Spleen (tissue), 13 donors: ENCODE measurements at places on chromosomes 1 and 21. TPM values are rescaled to one million over a fixed set of nuclear protein-coding genes. Genes with fewer than 3 reads are reported as not detected.

- no peaks in the 10 kb centered on the region for H3K27me3 ChIP-seq
- H3K27ac ChIP-seq = peak overlapping the region; percentile 4
- DNase-seq = no peak
- H3K36me3 ChIP-seq = no peaks in the 10 kb centered on the region
Measured at GRCh38 chr1:168477792-168478191, 66.0 kb downstream of the XCL2 start.

DNA sequence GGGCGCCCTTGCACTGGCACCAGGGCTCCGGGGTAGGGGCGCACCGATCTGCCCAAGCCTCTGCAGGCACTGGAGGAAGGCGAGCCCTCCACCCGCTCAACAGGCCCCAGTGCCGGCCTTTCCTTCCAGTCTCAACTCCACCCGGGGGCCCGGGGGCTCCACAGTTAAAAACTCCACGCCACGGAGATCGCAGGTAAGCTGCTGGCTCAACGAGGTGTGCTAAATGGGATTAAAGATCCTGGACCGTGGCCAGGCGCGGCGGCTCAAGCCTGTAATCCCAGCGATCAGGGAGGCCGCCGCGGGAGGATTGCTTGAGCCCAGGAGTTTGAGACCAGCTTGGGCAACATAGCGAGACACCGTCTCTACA lies 536 bp downstream of the HSF2BP start:
- H3K27ac ChIP-seq = peak overlapping the region; percentile 92
- H3K36me3 ChIP-seq = peaks cover 14% of the 10 kb centered on the region
- DNase-seq = no peak

GRCh38 chr1:78223417-78224215 lies 177.8 kb downstream of the GIPC2 start:
- no peak overlapping the region for H3K4me3 ChIP-seq
- no peak for DNase-seq
- no peaks in the 10 kb centered on the region for H3K27me3 ChIP-seq
- H3K27ac ChIP-seq = no peak overlapping the region
- no peaks in the 10 kb centered on the region for H3K4me1 ChIP-seq

- H3K4me1 ChIP-seq = peaks cover 35% of the 10 kb centered on the region
- H3K27ac ChIP-seq = no peak overlapping the region
- no peaks in the 10 kb centered on the region for H3K27me3 ChIP-seq
Measured at GRCh38 chr1:117396074-117396473, 28.8 kb downstream of the MAN1A2 start.

DNA sequence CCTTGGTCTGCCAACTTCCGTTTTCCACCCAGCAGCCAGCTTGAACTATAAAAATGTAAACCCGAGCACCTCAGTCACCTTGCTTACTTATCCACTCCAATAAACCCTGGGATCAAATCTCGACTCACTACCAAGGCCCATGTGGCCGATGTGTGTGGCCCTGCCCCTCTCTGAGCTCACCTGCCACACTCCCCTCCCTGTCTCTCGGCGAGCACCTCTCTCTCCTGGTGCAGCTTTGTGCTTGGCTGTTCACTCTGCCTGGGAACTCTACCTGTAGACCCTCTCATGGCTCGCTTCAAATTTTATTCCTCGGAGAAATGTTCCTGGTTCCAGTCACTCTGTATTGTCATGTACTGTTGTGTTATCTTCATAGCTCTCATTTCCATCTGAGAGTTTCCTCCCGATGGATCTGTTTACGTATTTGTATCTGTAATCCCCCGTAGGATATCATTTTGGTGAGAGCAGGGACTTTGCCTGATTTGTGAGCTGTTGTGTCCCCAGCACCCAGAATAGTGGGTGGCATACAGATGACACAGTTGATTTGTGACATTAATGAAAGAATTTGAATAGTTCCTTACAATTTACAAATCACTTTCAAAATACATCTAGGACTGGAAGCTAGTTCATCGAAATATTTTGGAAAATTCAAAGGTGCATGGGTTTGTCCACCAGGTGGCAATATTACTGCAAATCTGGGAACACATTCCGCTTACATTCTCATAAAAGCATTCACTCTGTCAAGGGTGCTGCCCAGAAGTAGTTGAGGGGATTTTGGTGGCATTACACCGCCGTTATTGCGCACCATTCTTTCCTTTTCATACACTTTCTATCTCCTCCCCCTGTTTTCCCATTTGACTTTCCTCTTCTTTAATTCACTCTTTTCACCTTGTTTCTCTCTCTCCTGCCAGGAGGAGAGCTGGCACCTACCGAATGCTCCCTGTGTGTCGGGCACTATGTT lies 95.3 kb downstream of the ABCA4 start:
- H3K4me3 ChIP-seq = no peak overlapping the region
- H3K36me3 ChIP-seq = no peaks in the 10 kb centered on the region
- DNase-seq = no peak
- no peak overlapping the region for H3K27ac ChIP-seq

GRCh38 chr1:33616780-33617179 lies 144.3 kb downstream of the ZSCAN20 start:
- H3K36me3 ChIP-seq = no peaks in the 10 kb centered on the region
- no peak overlapping the region for H3K27ac ChIP-seq
- no peaks in the 10 kb centered on the region for H3K27me3 ChIP-seq
- DNase-seq = no peak
- no peak overlapping the region for H3K4me3 ChIP-seq

GRCh38 chr1:57600424-57600823 lies 176.6 kb upstream of the DAB1 start:
- H3K4me3 ChIP-seq = no peak overlapping the region
- no peaks in the 10 kb centered on the region for H3K36me3 ChIP-seq
- DNase-seq = no peak
- no peaks in the 10 kb centered on the region for H3K27me3 ChIP-seq
- H3K27ac ChIP-seq = no peak overlapping the region

- no peak overlapping the region for H3K4me3 ChIP-seq
- DNase-seq = no peak
Measured at GRCh38 chr1:91894036-91894761, 8.2 kb upstream of the TGFBR3 start.

- H3K27ac ChIP-seq = no peak overlapping the region
- H3K27me3 ChIP-seq = no peaks in the 10 kb centered on the region
- no peaks in the 10 kb centered on the region for H3K4me1 ChIP-seq
Measured at GRCh38 chr1:26608895-26609294, 79.3 kb downstream of the RPS6KA1 start.

GRCh38 chr21:38839328-38840286 lies 33.9 kb downstream of the ETS2 start:
- no peaks in the 10 kb centered on the region for H3K36me3 ChIP-seq
- DNase-seq = no peak
- H3K27me3 ChIP-seq = no peaks in the 10 kb centered on the region
- H3K4me1 ChIP-seq = no peaks in the 10 kb centered on the region

- no peaks in the 10 kb centered on the region for H3K4me1 ChIP-seq
- no peaks in the 10 kb centered on the region for H3K27me3 ChIP-seq
- DNase-seq = no peak
- no peaks in the 10 kb centered on the region for H3K36me3 ChIP-seq
Measured at GRCh38 chr1:210587566-210587965, 258.9 kb downstream of the HHAT start.

GRCh38 chr1:14804626-14805025 lies 206.1 kb downstream of the KAZN start:
- peaks cover 6% of the 10 kb centered on the region for H3K4me1 ChIP-seq
- no peaks in the 10 kb centered on the region for H3K27me3 ChIP-seq
- H3K27ac ChIP-seq = no peak overlapping the region
- H3K4me3 ChIP-seq = no peak overlapping the region
- no peaks in the 10 kb centered on the region for H3K36me3 ChIP-seq
- peak; percentile 35 for DNase-seq

DNA sequence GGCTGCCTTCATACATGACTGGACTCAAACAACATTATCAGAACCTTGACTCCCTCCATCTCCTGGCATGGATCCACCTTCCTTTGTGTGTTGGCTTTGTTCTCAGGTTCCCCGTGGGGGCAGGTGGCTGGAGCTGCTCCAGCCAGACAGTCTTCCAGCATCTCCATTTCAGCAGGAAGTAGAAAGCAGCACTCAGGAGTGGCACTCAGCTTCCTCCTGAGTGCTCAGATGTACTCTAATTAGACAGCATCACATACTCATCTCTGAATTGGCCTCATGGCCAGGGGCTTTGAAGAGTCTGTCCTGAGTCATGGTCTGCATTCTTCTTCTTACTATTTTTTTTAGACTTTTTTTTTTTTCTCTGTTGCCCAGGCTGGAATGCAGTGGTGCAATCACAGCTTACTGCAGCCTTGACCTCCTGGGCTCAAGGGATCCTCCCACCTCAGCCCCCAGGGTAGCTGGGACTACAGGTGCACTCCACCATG lies 27.9 kb downstream of the OVAAL start:
- H3K4me1 ChIP-seq = no peaks in the 10 kb centered on the region
- H3K36me3 ChIP-seq = no peaks in the 10 kb centered on the region
- H3K27me3 ChIP-seq = no peaks in the 10 kb centered on the region
- H3K27ac ChIP-seq = no peak overlapping the region

GRCh38 chr21:40053007-40053406 lies 185.8 kb downstream of the PCP4 start:
- no peak for DNase-seq
- no peak overlapping the region for H3K27ac ChIP-seq
- H3K4me1 ChIP-seq = no peaks in the 10 kb centered on the region
- H3K36me3 ChIP-seq = no peaks in the 10 kb centered on the region

DNA sequence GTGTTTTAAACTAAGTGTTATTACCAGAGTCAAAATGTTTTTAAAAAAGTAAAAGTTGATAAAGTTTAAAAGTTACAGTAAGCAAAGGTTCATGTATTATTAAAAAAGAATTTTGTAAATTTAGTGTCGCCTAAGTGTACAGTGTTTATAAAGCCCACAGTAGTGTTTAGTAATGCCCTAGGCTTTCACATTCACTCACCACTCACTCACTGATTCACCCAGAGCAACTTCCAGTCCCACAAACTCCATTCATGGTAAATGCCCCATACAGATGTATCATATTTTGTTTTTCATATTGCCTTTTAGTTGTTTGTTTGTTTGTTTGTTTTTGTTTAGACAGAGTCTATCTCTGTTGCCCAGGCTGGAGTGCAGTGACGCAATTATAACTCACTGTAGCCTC lies 353.8 kb upstream of the PTBP2 start:
- H3K4me3 ChIP-seq = no peak overlapping the region
- H3K4me1 ChIP-seq = no peaks in the 10 kb centered on the region
- no peaks in the 10 kb centered on the region for H3K36me3 ChIP-seq
- DNase-seq = no peak
- no peaks in the 10 kb centered on the region for H3K27me3 ChIP-seq

GRCh38 chr1:64268653-64269557 lies 65.5 kb downstream of the UBE2U start:
- no peaks in the 10 kb centered on the region for H3K4me1 ChIP-seq
- H3K36me3 ChIP-seq = no peaks in the 10 kb centered on the region
- no peak overlapping the region for H3K27ac ChIP-seq
- no peak for DNase-seq
- H3K27me3 ChIP-seq = no peaks in the 10 kb centered on the region

GRCh38 chr1:118649369-118650106 lies 338.6 kb downstream of the TBX15 start:
- no peaks in the 10 kb centered on the region for H3K36me3 ChIP-seq
- DNase-seq = no peak
- H3K4me1 ChIP-seq = no peaks in the 10 kb centered on the region

DNA sequence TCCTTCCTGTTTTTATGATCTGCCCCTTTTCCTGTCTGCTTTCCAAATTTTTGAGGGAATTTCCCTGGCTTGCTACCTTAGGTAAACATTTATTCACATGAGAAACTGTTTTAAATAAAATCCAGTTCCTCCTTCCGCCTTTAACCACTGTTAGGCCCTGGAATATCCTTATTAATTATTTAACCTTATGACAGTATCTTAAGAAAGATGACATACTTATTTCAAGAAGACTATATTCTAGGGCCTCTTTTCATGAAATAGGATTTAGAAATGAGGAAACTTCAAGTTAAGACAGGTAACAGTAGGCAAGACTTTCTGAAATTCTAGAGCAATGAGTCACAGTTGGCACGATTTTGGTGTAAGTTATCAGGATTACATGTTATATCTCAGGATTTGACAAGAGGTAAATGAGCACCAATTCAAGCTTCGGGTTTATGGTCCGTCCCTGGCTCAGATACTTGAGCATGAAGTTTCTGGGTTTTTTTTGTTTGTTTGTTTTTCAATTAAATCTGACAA lies 2.0 kb upstream of the TNFSF18 start:
- H3K4me1 ChIP-seq = peaks cover 18% of the 10 kb centered on the region
- no peak overlapping the region for H3K4me3 ChIP-seq
- no peaks in the 10 kb centered on the region for H3K36me3 ChIP-seq
- no peak for DNase-seq
- no peaks in the 10 kb centered on the region for H3K27me3 ChIP-seq

GRCh38 chr1:84619383-84620102 lies 45.3 kb upstream of the CTBS start:
- no peak overlapping the region for H3K4me3 ChIP-seq
- peak overlapping the region; percentile 81 for H3K27ac ChIP-seq
- DNase-seq = no peak
- no peaks in the 10 kb centered on the region for H3K27me3 ChIP-seq

- H3K36me3 ChIP-seq = no peaks in the 10 kb centered on the region
- H3K27me3 ChIP-seq = no peaks in the 10 kb centered on the region
- no peak overlapping the region for H3K4me3 ChIP-seq
- H3K27ac ChIP-seq = no peak overlapping the region
- H3K4me1 ChIP-seq = no peaks in the 10 kb centered on the region
Measured at GRCh38 chr1:172770071-172770470, 111.2 kb downstream of the FASLG start.

DNA sequence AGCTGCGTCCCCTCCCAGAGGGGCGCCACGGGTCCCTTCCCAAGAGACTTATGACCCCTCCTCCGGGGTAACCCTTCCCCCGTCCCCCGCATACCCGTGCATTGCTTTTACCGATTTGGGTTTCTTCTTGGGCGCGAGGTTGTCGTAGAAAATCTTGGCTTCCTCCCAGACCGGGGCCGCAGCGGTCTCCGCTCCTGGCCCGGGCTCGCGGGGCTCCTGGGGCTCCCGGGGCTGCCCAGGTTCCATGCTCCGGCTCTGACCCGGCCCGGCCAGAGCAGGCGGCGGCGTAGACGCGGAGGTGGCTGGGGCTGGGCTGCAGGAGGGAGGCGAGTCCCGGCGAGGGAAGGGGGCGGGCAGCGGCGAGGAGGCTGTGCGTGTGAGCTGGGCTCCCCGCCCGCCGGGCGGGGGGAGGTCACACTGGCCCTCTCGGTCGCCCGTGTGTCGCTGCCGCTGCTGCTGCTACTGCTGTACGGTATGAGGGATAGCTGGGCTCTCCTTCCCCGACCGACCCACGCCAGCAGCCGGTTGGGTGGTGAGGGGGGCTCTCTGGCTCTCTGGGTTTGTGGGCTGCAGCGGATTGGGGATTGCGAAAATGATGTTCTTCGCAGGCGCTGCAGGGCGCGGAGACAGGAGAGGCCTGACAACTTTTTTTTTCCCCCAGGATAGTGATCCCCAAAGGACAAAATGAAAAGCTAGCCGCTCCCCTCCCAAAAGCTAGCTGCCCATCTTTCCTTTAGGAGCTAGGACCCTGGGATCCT lies at the start of gene NT5C1A:
TSS of gene NT5C1A (minus strand) at position 315 of the 758 bp plus-strand sequence. CDS start at position 246, 69 bp downstream.
- peaks cover 8% of the 10 kb centered on the region for H3K4me1 ChIP-seq
- no peaks in the 10 kb centered on the region for H3K36me3 ChIP-seq
- DNase-seq = no peak
- peaks cover 26% of the 10 kb centered on the region for H3K27me3 ChIP-seq
- peak within 1 kb of the TSS; percentile 63 for H3K4me3 ChIP-seq

Gene HNRNPCL4
- polyA plus RNA-seq = not detected

Gene SCAF4
- 14.5 TPM for polyA plus RNA-seq

Gene OR10Z1
- polyA plus RNA-seq = not detected

Gene OR2T35
- polyA plus RNA-seq = not detected

Gene MYOC
- not detected for polyA plus RNA-seq

Gene ELF3
- polyA plus RNA-seq = 0.96 TPM

Gene PTGS2
- polyA plus RNA-seq = 0.30 TPM

Gene LRRC53
- polyA plus RNA-seq = not detected

Gene SUSD4
- 0.35 TPM for polyA plus RNA-seq

Gene ERO1B
- 6.0 TPM for polyA plus RNA-seq

Gene HES5
- not detected for polyA plus RNA-seq

Gene OR2G6
- polyA plus RNA-seq = not detected

Gene OR6N1
- 0.10 TPM for polyA plus RNA-seq

Gene GJA5
- polyA plus RNA-seq = 3.9 TPM
